A549 treated with RU486 at 1 μM for 4 hours (cell line): ENCODE measurements at places on chromosomes 1 and 21. TPM values are rescaled to one million over a fixed set of nuclear protein-coding genes. Genes with fewer than 3 reads are reported as not detected.

Gene HSPB7
- not detected in 5 replicates for total RNA-seq

Gene CFHR3
- 0.10 to 0.18 TPM in 2 of 5 replicates, not detected in the others for total RNA-seq

Gene TMEM82
- total RNA-seq: not detected in 5 replicates

Gene SLC9C2
- total RNA-seq: not detected in 5 replicates

Gene RPTN
- not detected in 5 replicates for total RNA-seq

Gene HRNR
- not detected in 5 replicates for total RNA-seq
